CD14-positive monocyte (primary cell): ENCODE measurements at places on chromosomes 5 and 9.

- DNase-seq: no peak
Observed at GRCh38 chr9:110112792-110113191, 95.2 kb downstream of the C9orf152 start.

- no peak for DNase-seq
Observed at GRCh38 chr5:165834891-165835290, 2329.5 kb downstream of the MAT2B start.

- DNase-seq: no peak
Observed at GRCh38 chr5:127785098-127785927, 82.1 kb downstream of the CCDC192 start.

- no peak for DNase-seq
Observed at GRCh38 chr5:142455856-142456255, 131.0 kb upstream of the SPRY4 start.

GRCh38 chr9:69030851-69031645, 4.5 kb upstream of the FXN start:
- no peak for DNase-seq

DNA sequence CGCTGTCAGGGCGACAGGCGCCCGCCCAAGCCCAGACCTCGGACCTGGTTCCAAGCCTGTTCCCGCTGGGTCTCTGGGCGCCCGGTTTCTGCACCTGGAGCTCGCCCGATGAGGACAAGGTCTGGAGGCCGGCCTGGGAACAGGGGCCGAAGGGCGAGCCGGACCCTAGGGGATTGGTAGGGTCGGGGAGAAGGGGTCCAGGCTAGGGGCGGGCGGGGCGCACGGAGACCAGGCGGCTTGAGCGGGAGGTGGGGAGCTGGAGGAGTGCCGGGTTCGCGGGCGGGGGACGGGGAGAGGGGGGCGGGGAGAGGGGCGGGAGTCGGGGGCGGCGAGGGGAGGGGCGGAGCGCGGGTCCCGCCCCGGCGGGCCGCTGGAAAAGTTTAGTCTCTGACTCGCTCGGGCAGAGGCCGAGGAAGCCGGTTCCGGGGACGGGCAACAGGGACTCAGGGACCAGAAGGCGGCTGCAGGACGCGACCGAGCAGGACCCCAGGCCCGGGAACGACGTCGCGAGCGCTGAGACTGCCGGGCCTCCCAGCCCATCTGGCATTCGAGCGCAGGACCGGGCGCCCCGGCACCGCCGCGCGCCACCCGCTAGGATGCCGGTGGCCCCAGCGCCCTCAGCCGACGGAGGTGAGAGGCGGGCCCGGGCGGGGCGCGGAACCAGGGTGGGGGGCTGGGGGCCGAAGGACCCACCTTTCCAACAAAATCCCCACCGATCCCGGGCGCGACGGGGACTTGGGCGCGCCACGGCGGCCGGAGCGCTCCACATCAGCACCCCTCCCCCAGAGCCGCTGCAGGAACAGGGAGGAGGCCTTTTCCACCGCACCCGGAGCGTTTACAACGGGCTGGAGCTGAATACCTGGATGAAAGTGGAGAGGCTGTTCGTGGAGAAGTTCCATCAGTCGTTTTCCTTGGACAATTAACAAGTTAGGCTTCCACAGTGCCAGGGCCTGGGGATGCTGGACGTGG, at the start of gene S1PR3:
Gene S1PR3 (plus strand): TSS at position 403 of the 969 bp plus-strand sequence. CDS start 9,733 bp downstream, outside the sequence.
- peak; percentile 43 for DNase-seq

DNA sequence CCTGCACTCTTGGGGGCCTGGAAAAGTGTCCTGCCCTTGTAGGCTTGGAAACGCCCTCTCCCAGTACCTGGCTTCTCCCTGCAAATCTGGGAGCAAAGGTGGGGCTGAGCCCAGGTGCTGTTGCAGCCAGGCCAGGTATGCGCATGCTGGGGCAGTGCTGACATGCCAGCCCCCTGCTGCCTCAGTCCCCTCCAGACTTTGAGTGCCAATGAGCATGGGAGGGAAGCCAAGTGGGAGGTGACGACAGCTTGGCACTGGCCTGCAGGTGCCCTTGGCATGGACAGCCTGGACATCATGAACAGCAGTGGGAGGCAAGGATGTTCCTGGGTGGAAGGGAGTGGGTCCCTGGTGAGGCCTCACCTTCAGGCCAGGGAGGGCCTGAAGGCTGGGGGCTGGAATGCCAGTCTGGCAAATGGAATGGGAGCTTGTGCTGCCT, 1494.4 kb upstream of the NUDT12 start:
- peak; percentile 2 for DNase-seq

GRCh38 chr5:34616651-34617050, 39.5 kb upstream of the RAI14 start:
- DNase-seq: no peak

DNA sequence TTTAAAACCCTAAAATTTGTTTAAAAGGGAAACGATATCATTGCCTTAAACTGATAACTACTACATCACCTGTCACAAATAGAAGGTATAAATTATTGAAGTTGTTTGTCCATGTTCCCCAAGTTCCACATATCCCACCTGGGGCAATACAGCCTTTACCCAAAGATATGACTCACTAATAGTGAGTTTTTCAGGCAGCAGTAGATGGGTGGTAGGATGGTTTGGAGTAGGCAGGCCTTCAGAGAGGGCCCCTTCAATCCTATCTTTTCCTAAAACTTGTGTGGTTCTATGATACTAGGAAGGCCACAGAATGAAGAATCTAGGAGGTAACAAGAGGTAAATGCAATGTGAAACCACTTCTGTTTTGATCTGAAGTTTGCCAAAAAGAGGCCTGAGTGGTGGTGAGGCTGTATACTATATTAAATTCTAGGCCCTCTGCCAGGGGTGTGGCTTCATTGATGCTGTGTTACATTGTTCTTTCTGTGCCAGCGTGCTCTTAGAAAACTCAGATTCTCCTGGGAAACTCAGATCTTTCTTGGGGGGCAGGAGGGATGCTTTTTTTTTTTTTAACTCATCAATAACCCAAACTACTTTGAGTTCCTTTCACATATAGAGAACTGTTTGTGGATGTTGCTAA, 7.2 kb downstream of the CYSTM1 start:
- DNase-seq: no peak

DNA sequence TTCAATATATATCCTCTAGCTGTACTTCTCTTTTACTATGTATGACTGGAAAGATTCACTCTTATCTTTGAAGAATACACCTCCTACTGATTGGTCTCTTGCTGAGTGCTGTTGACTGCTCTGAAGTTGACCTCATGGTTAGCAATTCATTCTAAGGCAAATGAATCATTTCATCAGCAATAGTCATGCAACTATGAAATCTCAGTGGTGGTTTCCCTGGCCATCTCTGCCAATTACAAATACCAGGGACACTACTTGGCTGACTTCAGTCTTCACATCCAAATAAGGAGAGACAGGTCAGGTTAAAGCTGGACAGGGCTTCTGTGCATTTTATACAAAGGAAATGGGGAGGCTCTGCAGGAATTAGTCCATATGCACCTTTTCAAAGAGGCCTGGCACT, 333.5 kb upstream of the ACTBL2 start:
- DNase-seq: no peak

DNA sequence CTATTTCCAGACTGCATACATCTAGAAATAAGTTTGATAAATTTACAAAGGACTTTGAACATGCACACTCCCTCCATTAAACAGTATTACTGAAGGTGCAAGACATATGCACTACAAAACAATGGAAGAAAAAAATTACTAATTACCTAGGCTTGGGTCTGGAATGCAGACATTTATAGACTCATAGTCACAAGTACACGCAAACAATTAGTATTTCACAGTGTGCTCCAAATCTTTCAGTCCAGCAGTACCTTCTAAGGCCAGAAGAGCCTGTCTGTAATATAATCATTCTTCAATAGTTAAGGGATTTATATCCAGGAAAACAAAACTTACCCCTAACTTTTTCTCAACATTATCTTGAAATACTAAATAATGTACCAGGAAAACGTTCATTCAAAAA, 11.2 kb downstream of the RICTOR start:
- no peak for DNase-seq

DNA sequence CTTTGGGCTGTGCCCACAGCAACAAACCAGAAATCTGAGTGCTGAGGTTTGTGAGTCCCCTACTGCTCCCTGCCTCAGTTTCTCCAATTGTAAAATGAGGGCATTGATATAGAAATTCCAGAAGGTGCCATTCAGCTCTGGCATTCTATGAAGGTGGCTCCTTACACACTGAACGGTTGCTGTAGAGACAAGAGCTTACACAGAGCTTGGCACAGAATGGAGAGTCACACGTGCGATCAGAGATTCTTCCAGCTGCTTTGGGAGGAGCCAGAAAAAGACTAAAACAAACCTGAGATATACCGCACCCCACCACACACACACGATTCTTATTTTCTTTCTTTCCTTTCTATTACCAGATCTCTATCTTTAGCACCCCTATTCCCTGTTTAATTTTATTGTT, 122.7 kb downstream of the SLIT3 start:
- no peak for DNase-seq

GRCh38 chr9:19387317-19387716, 7.3 kb upstream of the RPS6 start:
- DNase-seq: no peak

DNA sequence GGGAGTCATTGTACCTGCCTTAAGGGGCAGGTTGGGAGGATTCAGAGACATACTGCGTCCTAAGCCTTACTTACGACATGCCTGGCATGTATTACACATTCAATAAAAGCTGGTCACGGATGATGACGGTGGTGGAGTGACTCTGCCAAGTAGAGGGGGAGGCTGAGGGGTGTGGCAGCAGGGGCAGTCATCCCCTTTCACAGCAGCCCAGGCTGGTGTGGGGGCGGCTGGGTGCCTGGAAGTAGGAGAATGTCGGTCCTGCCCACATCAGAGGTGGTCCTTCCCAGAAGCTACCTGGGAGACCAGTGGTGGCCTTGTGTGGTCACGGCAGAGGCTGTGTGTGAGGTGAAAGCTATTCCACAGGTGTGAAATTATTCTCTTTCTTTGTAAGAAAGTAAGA, 8.9 kb downstream of the ZBTB34 start:
- DNase-seq: no peak

DNA sequence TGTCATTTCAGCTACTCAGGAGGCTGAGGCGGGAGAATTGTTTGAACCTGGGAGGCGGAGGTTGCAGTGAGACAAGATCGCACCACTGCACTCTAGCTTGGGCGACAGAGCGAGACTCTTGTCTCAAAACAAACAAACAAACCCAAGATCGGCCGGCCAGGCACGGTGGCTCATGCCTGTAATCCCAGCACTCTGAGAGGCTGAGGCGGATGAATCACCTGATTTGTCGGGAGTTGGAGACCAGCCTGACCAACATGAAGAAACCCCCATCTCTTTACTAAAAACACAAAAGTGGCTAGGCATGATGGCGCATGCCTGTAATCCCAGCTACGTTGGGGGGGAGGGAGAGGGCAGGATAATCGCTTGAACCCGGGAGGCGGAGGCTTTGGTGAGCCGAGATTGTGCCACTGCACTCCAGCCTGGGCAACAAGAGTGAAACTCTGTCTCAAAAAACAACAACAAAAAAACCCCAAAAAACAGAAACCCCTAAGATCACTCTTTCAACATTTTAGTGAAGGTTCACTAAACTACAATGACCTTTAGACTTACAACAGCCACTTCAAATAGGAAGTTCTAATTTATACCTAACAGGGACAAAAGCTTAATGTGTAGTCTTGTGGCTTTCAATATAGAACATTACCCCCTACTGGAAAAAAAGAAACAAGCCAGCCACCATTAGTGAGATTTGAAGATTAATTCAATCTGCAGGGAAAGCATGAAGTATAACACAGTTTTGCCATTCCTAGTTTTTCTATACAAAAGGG, 7.0 kb downstream of the HSPA9 start:
- DNase-seq: no peak

- DNase-seq: no peak
Observed at GRCh38 chr9:136857166-136857565, 5.0 kb downstream of the MAMDC4 start.

DNA sequence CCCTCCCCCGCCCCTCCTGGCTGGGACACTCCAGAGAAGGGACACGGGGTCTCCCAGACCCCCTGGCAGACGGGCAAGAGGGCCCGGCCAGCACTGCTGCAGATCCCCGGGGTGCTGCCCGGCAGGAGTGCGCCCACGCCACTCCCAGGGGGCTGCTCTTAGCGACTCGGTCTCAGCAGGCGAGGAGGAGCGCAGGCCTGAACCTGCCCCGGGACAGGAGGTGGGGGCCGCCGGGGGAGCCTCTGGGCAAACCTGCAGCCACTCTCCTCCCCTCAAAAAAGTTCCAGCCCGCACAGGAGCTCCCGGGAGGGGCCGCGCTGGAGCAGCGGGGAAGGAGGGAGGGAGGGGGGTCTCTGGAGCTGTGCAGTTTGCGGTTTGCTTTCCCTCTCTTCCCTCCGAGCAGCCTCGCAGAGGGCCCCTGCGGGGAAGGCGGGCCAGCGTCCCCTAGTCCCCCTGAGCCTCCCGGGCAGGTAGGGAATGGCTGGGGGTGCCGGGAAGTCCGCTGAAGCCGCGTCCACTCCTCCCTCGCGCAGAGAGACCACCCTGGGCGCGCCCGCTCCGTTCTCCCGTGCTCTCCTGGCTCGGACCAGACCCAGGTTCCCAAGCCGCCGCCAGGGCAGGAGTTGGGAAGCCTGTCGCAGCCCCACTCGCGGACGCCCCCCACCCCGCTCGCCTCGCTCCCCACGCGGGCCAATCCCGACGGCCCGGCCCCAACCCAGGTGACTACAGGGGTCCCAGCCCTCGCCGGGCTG, 44.2 kb downstream of the NACC2 start:
- DNase-seq: peak; percentile 4

DNA sequence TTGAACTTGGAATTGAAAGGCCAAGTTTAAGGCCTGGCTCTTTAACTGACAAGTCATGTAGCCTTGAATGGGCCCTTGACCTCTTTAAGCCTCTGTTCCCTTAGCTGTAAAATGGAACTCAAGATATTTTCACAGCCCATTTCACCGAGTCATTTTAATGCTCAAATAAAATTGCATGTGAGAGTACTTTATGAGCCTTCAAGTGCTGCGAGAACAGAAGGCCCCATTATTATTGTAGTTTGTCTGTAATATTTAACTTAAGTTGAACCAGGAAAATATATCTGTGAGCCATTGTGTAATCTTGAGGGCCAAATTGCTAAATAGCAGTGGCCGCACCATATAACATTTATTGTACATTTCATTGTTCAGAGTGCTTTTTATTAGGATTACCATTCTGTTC, 249.9 kb downstream of the NTRK2 start:
- DNase-seq: no peak

DNA sequence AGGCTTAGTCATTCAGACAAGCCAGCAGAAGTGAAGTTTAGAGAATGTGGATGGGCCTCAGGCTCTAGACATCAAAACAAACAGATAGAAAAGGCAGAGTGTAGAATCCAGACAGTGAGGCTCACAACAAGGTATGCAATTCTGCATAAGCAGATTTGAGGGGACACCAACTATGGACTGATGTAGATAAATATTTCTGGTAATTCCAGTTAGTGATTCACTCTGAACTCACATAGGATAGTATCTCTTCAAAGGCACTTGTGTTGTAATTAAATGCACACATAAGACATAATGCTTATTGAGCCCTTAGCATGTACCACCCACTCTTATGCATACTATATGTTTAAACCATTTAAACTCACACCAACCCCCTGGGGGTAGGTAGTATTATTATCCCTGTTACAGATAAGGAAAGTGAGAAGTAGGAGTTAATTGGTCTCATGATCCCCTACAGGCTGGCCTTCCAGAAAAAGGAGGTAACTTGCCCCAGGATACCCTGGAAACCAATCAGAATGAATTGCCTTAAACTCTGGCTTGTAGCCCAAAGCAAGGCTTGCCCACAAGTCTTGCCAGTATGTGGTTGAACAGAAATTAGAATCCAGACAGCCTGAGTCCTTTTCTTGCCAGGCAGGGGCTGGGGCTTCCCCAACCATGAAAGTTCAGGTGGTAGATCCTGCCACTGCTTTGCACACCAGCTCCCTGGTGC, 39.5 kb upstream of the HSPB3 start:
- no peak for DNase-seq

GRCh38 chr9:7782400-7783120, 17.0 kb downstream of the DMAC1 start:
- no peak for DNase-seq
